ENCODE measurements at places on chromosomes 7 and 10.

- no peak for DNase-seq
Observed at GRCh38 chr7:117835016-117835664, 38.1 kb downstream of the CTTNBP2 start.

DNA sequence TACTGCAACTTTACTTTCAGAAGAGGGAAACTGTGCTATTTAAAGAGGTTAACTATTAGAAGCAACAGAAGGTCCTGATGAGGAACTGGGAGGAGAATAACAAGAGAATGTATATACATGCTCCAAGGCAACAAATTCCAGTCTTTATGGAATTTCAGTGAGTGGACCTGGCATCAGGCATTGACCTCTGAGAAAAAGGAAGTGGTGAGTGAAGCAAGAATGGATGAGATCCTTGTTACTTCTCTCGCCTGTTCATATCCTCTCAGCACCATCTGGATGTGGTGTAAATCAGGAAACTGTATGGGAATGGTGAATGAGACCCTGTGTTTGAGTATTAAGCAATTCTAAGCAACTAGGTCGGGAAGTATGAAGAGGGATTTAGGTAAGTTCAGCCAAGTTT lies 30.3 kb upstream of the KBTBD2 start:
- peak; percentile 66 for DNase-seq

- DNase-seq = no peak
Observed at GRCh38 chr7:113809581-113809980, 109.2 kb downstream of the PPP1R3A start.

GRCh38 chr10:3889961-3890522 lies 105.0 kb upstream of the KLF6 start:
- DNase-seq = peak; percentile 47

DNA sequence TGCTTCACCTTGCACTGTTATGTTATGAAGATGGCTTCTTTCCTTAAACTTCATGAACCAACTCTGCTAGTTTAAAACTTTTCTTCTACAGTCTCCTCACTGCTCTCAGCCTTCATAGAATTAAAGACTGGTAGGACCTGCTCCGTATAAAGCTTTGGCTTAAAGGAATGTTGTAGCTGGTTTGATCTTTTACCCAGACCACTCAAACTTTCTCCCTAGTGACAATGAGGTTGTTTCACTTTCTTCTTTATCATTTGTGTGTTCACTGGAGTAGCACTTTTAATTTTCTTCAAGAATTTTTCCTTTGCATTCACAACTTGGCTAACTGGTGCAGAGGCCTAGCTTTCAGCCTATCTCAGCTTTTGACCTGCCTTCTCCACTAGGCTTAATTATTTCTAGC lies 316.4 kb upstream of the RNF32 start:
- no peak for DNase-seq

DNA sequence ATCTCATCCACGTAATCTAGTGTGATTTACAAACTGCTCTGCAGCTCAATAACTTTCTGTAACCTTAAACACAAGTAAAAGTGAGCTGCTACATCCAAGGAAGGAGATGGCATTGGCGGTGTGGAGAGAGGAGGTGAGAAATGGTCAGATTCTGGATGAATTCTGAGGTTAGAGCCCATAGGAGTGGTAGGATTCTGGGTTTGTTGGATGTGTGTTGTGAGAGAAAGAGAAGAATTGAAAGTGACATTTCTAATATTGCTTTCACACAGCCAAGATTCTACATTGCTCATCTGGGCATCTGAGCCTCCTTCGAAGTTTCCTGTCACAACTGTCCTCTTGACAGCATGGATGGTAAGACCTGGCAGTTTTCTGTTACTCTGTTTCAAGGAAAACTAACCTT lies 2.5 kb downstream of the MCM10 start:
- no peak for DNase-seq

GRCh38 chr10:133279326-133280226 lies 2.9 kb upstream of the ADAM8 start:
- DNase-seq = no peak

DNA sequence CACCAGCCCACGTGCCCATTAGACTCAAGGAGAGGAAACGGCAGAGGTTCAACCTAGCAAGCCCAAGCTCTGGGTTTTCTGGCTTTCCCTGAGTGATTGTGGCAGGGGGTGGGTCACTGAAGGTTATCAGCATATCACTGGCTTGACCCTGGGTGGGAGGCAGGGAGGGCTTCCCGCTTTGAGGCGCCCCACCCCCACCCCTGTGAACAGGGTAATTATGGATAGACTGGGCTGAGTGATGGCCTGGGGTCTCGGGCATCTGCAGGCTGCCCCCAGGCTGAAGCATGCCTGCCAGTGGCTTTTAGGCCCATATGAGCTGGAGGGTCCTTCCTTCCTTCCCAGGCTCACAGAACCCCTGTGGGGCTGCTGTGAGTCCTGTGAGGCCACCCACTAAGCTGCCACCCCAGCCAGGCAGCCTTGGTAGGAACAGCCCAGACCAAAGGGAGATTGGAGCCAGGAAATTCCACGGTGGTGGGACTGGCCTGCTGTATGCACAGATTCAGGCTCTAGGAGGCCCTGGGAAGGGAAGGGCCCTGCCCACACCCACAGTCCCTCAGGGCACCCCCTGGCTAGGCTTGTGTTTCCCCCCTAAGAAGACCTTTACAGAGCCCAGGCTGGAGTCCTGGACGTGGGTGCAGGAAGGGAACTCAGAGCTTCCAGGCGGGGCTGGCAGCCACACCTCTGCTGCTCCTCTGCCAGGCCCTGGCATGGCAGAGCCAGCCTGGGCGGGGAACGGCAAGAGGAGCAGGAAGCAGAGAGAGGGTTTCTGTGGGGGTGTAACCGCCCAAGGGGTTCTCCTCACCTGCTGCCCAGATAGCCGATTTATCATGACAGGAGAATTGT lies 33.1 kb downstream of the GPRIN2 start:
- DNase-seq = no peak

DNA sequence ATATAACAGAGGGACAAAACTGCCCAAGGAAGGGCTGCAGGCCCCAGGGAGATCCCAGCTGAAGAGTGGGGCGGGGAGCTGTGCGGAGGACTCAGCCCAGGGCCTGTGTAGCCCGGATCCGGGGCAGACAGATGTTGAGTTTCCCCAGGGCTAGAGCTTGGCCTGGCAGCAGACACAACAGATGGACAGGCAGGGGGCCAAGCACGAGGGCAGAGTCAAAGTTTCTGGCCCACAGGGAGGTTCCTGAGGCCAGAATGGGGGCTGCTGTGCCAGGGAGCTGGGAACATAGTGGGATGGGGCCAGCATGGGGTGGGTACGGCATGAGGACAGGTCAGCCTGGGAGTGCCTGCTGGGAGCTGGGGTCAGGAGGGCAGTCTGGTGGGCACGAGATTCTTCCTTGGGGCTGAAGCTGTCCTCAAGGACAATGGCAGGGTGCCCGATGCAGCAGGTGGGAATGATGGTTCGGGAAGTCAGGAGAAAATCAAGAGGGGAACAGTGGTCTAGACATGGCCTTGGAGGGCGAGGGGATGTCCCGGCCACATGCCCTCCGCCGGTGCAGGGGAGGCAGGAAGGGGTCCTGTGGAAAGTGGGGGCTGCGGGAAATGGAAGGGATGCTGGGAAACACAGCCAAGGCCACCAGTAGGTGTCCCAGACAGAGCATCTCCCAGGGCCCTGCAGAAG lies 519.1 kb upstream of the FOXK1 start:
- no peak for DNase-seq

- no peak for DNase-seq
Observed at GRCh38 chr10:117420768-117421167, 45.5 kb upstream of the PDZD8 start.

- no peak for DNase-seq
Observed at GRCh38 chr7:133550145-133550544, 297.3 kb downstream of the EXOC4 start.

DNA sequence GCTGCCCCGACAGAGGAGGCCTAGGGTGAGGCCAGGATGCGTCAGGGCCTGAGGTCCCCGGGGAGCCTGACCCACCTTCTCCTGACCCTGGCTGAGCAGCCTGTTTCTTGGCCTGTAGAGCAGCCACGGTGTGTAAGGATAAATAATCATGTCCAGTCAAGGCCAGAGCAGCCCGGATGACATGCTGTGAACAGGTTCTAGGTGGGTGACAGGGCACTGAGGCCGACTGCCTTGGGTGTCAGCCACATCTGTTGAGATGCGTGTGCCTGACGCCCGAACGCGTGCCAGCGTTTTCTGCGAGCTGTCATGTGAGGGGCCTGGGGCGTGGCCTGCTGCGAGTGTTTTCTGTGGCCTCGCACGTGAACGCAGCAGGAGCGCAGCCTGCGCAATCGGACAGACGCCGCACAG lies 118.3 kb downstream of the FAM53B start:
- DNase-seq = no peak

GRCh38 chr10:68251151-68251550 lies 19.2 kb upstream of the ATOH7 start:
- DNase-seq = no peak

DNA sequence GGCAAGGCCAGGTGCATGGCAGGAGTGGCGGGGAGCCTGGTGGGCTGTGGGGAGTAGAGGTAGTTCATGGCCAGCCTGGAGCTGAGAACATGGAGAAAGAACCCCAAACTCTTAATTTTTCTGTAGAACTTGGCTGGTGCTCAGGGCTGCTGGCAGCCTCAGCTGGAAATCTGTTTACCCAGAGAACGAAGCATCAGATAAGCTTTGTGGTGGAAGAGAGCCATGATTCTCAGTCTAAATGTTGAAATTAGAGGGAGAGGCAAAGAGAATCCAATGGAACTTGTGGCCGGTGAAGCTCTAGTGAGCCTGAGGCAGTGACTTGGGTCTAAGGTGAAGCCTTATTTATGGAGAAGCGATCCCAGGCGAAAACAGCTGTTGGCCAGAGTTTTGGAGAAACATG lies 126.4 kb downstream of the CCDC3 start:
- DNase-seq = no peak

DNA sequence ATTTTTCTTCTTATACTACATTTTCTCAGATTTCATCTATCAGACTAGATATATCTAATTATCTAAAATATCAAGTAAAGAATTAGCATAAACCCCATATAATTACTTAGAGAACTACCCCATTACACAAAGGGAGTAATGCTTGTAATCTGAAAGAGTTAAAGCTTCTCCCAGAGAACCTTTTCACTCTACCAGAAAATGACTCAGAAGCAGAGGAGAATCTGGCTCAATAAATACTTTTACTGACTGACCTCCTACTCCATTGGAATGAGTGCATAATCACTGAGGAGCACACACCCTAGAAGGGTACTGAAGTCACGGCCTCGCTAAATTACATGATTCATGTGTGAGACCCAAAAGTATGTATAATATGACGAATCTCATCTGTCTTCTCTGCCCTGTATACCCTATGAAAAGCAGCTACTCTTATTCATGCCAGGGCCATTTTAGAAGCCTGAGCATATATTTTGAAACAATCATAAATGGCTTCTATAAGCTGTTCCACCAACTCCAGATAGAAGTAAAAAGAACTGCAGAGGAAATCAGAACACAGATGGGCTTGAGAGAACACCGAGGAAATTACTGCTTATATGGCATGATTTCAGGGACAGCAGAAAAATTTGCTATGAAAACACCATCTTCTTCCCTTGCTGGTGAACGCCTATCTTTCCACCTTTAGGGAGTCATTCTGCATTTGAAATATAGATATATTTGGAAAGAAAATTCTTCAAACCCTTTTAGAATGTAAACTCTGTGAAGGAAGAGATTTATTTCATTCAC lies 32.7 kb downstream of the DNMBP start:
- peak; percentile 73 for DNase-seq

DNA sequence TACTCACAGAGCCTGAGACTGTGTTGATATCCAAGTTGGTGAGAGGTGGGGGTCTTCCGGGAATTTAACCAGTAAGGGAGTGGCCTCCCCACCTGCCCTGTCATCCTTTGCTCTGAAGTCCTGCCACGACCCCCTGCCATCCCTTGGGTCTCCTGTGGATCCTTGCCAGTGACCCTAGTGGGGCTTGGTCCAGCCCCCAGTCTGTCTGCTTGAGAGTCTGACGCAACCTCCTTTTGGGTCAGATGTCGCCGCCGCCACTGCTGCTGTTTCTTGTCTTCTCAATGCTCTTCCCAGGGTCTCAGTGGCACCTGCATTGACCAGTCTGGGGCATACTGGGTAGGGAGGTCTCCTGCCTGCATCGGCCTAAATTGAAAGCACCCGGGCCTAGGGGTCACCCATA lies 28.8 kb downstream of the PAX2 start:
- no peak for DNase-seq

DNA sequence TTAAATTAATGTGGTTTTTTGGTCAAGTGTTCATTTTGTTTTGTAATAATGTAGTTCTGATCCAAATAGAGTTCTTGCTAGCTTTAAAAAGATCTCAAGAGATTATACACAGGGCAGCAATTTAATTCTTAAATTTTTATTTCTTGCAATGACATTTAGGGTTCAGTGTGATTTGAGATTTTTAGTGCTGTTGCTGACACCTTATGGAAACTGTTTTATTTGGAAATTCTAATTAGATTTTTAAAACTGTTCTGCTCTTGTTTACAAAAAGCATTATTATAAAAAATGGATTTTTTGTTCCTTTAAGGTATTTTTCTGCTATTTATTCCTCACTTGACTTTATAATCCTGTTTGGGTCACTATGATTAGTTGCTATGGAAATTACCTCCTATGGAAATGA lies 72.1 kb downstream of the RTKN2 start:
- no peak for DNase-seq

- no peak for DNase-seq
Observed at GRCh38 chr10:30491204-30491915, 57.4 kb downstream of the MAP3K8 start.

- DNase-seq = no peak
Observed at GRCh38 chr7:19567011-19567410, 141.8 kb downstream of the POLR1F start.

DNA sequence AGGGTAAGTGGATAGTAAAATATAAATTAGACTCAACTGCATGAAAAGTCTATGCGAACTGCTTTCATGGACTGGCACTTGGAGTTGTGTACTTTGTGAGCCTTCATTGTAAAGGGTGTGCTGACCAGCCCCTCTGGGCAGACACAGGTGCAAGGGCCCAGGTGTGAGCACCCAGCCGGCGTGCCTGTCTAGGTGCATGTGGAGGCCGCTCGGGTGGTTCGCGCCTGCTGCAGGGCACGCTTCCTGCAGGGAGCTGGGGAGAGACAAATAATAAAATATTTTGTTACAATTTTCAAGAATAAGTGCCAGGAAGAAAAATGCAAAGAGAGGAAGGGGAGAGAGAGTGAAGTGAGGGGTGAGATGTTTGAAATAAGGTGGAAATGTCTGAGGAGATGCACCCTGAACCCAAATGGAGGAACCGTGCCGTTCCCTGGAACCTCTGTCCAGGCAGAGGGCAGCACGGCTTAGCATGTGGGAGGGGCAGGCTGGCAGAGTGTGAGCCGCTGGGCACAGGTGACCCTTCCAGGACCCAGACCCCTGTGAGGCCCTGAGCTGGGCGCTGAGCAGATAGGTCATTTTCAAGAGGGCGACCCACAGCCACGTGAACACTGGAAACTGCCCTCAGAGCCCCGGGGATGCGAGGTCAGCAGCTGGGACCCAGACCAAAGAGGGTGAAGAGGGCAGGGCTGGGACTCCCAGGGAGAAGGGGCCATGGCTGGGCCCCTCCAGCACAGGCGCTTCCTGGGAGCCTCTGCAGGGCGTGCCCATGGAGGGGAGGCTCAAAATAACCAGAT lies 28.7 kb downstream of the RNF32 start:
- DNase-seq = no peak

GRCh38 chr10:46995234-46995633 lies 84.0 kb downstream of the PTPN20 start:
- no peak for DNase-seq

Measured in foreskin melanocyte (primary cell).